Hematopoietic multipotent progenitor cell treated with erythropoietin and hydrocortisone succinate and interleukin-3 and kit ligand, for 17 days (in vitro differentiated cells): ENCODE measurements at places on chromosomes 13 and 19.

- DNase-seq: no peak
Observed at GRCh38 chr13:99050983-99051488, 73.2 kb upstream of the DOCK9 start.

- peak; percentile 35 for DNase-seq
Observed at GRCh38 chr19:18208098-18208951, 4.5 kb upstream of the RAB3A start.

GRCh38 chr13:95360464-95361097 is 59.3 kb upstream of the ABCC4 start:
- DNase-seq: no peak

DNA sequence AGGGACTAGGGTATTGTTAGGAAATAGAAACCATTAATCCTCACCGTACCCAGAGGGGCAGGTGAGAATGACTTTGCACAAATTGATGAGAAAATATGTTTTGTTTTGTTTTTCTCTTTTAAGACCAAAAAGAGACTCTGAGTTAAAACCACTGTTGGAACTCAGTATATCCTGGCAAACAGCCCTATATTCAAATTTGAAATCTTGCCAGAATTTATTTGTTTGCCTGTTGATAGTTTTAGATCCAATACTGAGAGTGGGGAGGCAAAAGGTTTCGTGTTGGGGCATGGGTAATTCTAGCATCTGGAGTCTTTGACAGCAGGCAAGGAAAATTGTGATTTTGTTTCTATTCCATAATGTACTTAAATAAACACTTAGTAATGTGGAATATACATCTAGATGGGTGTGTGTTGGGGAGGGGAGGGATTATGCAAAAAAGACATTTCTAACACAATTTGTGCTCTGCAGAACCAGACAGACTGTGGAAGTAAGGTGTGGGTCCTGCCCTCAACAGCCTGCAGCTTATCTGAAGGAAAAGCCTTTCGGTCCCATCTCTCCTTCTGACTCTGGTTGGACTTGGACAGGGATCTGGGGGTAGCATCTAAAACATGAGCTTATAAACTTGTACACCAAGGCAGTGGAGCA is 190.7 kb downstream of the OXGR1 start:
- no peak for DNase-seq

GRCh38 chr13:28041031-28041461 is 52.6 kb upstream of the URAD start:
- DNase-seq: no peak

DNA sequence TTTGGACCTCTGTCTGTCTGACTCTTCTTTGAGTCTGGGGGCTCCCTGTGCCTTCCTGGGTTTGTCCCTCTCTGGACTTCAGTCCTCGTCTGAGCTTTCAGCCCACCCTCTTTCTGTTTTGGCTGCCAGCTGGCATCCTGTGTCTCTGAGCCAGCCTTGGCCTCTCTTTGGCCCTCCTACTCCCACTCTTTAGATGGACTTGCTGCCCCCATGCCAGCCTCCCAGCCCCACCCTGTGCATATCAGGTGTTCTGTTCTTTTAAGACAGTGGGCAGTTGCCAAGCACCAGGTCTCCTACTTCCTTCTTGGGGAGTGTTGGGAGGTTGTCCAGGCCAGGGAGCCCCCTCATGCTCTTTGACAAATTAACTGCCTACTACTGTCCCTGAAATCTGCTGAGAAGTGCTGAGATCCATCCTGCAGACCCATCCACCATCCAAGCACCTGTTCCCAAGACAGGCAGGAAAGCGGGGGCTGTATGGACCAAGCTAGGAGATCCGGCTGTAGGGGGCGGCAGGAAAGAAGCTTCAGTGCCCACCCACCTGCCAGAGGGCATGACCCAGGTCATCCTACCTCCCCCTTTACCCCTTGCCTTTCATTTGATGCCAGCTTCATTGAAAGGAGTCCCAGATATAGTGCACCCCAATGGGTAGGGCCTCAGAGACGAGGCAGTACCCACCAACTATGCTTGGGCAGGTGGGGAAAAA is 9.6 kb downstream of the CIC start:
- no peak for DNase-seq

- no peak for DNase-seq
Observed at GRCh38 chr13:100506154-100506553, 82.4 kb downstream of the GGACT start.

- no peak for DNase-seq
Observed at GRCh38 chr19:31402529-31403316, 53.5 kb upstream of the TSHZ3 start.

DNA sequence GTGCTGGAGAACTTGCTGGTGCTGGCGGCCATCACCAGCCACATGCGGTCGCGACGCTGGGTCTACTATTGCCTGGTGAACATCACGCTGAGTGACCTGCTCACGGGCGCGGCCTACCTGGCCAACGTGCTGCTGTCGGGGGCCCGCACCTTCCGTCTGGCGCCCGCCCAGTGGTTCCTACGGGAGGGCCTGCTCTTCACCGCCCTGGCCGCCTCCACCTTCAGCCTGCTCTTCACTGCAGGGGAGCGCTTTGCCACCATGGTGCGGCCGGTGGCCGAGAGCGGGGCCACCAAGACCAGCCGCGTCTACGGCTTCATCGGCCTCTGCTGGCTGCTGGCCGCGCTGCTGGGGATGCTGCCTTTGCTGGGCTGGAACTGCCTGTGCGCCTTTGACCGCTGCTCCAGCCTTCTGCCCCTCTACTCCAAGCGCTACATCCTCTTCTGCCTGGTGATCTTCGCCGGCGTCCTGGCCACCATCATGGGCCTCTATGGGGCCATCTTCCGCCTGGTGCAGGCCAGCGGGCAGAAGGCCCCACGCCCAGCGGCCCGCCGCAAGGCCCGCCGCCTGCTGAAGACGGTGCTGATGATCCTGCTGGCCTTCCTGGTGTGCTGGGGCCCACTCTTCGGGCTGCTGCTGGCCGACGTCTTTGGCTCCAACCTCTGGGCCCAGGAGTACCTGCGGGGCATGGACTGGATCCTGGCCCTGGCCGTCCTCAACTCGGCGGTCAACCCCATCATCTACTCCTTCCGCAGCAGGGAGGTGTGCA is 587 bp downstream of the S1PR4 start:
- peak; percentile 18 for DNase-seq

DNA sequence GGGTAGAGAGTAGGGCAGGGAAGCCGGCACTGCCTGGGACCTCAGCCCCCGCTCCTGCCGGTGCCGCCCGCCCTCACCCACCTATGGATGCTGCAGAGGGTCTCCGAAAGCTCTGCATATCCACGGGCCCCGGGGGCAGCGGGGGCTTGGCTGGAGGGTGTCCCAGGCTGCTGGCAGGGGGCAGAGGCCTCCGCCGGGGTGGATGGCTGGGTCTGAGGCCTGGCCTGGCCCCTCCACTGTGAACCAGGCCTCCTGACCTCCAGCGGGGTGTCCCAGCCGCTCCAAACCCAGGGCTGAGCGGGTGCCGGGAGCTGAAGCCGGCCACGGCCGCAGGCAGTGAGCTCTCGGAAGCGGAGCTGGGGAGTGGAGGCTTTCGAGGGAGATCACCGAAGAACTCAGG is 4.1 kb downstream of the PRAM1 start:
- no peak for DNase-seq

DNA sequence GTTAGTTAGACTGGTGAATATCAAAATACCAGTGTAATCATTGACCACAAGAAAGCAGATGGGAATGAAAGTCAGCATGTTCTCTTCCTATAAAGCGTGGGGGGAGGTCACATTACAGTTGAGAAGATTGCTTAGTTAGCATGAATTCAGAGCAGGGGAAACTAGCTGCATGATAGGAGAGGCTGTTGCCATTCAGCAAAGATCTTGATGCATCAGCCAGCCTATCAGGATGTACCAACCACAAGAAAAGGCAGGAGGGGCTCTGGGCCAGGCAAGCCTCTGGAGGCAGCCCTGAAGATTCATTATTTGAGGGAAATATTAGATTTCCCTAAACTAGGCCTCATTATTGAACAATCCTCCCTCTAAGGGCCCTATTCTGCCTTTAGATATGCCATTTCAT is 5.0 kb upstream of the MTMR6 start:
- no peak for DNase-seq

GRCh38 chr13:89660752-89661151 is 1686.7 kb upstream of the MIR17HG start:
- DNase-seq: no peak

- no peak for DNase-seq
Observed at GRCh38 chr13:35784286-35784951, 307.9 kb upstream of the MAB21L1 start.

GRCh38 chr13:49183672-49184325 is 36.3 kb upstream of the MLNR start:
- DNase-seq: no peak

GRCh38 chr19:39401549-39402345 is 4.9 kb upstream of the ZFP36 start:
- peak; percentile 89 for DNase-seq

GRCh38 chr13:52738719-52739467 is 727 bp downstream of the CNMD start:
- no peak for DNase-seq

DNA sequence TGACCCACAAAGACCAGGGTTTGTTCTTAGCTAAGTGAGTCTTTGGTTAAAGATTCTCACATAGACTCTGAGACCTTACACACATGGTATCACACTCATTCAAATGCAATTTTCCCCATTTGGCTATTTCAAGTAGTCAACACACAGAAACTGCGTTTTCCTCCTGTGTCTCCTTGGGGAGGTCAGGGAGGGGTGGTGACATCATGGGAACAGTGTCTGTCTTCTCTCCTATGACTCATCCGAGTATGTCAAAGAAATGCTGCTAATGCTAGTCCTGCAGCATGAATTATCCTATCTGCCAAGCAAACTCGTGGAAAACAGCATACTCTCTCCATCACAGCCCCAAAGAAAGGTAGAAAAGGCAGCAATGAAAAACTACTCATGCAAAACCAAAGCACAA is 100.2 kb downstream of the ENOX1 start:
- DNase-seq: no peak

DNA sequence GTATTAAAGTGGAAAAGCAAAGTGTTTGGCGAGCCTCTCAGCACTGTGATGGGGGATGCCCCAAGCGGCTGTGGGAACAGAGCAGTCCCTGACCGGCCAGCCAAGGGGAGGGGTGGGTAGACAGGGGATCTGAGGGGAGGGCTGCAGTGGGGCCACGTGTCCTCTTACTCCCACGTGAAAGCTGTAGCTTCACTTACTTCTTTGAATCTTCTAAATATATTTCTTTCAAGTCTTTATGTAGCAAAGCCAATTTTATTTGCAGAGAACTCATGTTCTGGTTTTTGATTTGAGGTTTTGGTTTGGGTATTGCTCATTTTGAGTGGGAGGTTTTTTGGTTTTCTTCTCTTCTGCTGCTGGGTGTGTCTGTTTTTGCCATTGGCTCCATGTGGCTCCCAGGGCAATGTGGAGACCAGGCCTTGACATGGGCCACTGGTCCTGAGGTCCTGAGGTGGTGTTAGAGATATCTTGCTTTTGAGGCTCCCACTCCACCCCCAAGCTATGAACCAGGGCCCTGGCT is 17.7 kb upstream of the OVOL3 start:
- no peak for DNase-seq

DNA sequence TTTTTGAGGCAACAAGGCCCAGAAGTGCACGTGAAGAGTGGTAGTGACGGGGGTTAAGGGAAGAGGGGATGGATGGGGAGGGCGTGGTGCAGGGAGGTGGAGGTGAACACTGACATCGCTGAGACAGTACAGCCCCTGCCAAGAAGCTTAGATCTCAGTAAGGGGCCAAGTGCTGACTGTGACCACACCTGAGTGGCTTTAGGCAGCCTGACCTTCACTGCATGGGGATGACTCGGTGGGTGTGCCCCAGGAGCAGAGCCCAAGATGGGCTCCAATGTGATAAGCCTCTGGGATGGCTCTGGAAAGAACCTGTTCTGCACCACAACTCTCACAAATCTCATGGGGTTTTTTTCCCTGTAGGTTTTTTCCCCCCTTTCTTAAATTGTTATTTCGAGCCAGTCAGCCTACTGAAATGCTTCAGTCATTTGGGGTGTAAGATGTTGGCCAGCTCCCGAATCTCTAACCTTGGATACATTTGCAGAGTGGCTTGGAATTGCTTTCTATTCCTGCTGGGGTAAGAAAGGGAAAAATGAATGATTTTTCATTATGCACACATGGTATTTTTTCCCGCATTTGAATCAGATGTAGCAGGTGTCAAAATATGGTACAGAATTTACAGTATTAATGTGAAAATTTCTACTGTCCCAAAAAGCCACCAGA is 165.0 kb downstream of the TM9SF2 start:
- no peak for DNase-seq

DNA sequence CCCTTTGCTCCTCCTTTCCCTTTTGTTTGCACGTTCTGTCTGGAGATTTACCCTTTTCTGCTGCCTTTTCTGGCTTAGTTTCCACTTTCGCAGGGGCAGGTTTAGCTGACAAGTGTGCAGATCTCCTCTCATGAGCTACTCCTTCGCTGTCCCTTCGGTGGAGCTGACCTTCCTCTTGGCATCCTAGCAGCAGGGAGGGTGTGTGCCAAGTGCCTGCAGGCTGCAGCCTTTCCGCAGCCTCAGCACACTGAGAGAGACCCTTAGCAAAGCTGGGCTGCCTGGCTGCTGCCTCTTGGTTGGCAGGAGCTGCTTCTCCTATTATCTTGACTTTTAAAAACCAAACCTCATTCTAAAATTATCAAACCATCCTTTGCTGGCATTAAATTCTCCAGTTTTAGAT is 132.5 kb downstream of the DNAJC3 start:
- DNase-seq: no peak

- no peak for DNase-seq
Observed at GRCh38 chr13:23636360-23636759, 66.1 kb downstream of the TNFRSF19 start.

- DNase-seq: no peak
Observed at GRCh38 chr19:38385804-38386257, 2.0 kb downstream of the GGN start.

GRCh38 chr13:27534981-27535380 is 84.6 kb upstream of the MTIF3 start:
- no peak for DNase-seq

- no peak for DNase-seq
Observed at GRCh38 chr13:97423300-97424045, 10.5 kb upstream of the RAP2A start.

DNA sequence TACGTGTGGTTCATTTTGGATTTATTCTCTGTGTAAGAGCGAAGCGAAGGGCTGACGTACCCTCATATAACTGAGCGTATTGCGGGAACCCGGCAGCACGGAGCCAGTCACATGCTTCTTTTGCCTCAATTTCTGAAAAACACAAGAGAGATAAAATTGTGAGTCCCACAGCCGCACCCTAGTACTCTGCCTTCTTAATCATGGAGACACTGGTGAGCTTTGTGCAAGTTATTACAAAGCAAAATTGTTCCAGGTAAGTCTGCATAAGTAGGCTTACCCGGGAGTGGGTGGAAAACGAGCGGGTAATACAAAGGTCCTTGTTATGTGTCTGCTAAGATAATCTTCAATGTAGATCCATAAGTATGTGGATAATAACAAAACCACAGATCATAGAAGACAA is 118.1 kb downstream of the STARD13 start:
- DNase-seq: no peak
